ENCODE measurements at places on chromosomes 1 and 21.

DNA sequence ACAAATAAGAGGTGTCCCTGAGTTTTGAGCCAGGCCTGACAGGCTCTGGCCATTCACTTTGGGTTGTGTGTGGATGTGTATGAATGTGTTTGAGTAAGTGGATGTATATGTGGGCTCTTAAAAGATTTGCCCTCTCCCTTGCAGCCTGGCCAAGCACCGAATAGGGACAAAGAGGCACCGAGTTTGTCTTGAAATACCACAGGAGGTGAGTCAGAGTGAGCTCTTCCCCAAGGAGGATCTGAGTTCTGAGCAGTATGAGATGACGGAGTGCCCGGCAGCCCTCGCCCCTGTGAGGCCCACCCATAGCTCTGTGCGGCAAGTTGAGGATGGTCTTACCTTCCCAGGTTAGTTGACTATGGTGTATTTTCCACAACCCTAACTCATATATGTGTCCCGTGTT lies 19.0 kb downstream of the KDM4A start:
- DNase-seq, result no peak

GRCh38 chr1:72885017-72885416 lies 602.7 kb upstream of the NEGR1 start:
- DNase-seq, result no peak

DNA sequence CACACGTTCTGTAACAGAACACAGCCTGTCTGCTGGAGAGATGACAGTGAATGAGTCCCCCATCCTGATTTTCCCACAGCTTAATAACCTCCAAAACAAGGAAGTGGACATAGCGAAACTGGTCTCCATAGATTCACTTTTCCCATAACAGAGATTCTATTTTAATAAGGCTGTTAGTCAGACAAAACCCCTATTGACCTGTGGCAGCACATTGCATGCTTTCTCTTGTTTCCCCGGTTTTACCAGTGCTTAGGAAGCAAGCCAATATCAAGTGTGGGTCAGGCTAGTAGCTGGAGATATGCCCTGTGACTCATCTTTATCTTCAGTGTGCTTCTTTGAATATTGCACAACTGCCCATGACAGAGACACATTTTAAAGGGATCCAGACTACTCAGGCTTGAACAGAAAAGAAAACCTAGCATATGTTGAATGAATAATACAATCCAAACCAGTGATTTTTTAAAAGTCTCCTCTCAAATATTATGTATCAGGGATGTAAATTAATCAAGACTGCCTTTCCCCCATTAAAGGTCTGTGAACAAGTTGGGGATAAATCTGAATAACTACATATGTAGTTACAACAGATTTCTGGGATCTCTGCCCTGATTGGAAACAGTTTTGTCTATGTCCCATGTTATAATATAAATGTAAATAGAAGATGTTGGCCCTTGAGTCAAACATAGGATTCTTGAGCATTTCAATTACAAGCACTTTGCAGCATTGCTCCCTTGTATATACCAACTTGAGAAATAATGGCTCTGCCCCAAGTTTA lies 11.9 kb upstream of the CLDN8 start:
- no peak for DNase-seq

DNA sequence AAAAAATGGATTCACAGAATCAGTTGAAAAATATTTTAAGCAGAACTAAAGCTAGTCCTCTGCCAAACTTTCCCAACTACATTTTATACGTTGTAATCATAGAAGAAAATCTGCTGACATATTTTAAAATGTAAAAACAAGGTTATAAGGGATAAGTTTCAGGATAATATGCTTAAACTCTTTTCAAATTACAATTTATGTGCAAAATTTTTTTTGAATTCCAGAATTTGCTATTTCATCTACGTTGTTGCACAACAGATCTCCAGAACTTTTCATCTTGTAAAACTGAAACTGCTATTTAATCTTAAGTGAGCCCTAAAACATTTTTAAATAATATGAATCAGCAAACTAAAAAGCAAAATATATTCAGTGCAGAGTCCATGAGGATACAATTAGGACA lies 5.9 kb downstream of the EDEM3 start:
- DNase-seq, result no peak

DNA sequence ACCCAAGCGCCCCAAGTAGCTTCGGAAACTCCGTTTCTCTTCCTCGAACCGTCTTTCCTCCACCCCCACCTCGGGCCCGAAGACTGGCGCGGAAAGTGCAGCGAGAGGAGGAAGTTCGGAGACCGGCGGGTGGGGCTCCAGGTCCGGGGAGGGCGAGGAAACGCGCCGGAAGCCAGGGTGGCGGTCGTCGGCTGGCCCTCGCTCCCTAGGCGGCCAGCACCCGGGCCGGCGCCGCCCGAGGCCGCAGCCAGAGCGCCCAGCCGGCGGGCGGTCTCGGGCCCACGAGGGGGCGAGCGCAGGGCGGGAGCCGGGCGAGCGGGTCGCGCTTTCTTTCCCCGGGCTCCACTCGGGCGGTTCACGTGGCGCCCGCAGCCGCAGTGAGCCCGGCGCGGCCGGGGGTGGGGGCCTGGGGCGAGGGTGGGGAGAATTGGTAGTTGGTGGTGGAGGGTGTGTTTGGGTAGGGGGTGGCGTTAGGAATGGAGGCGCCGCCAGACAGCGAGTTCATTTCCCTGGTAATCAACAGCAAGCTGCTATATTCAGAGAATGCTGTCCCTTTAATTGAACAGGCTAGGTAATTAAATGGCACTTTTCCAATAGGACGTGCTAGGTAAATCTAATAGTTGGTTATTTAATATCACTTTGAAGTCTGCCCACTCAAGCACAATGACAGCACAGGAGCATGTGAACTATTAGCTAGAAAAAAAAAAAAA lies 6.7 kb downstream of the LMO4 start:
- peak; percentile 68 for DNase-seq

DNA sequence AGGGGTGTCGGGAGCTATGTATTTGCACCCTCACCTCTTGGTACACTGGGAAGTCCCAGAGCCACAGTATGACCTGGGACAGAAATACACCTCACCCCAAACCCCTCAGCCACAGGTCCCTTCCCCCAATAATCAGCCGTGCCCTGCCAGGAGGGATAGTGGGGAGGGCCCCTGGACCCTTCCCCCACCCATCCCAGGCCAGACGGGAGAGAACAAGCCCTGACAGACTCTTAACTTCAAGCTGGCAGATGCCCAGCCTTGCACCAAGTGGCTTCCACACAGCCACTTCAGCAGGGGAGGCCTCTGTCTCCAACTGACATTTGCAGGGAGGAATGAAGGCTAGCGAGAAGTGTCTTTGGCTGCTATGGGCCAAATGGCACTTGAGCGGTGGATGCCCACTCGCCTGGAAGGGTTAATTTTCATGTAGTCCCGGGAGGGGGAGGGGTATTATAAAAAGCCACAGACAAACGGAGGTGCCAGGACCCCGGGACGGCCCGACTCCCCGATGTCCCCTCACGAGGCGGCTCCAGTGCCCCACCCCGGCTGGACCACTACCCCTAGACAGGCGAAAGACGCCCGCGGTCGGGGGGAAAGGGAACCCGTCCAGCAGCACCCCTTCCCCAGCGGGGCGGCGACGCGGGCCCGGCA lies 495 bp downstream of the SYNC start:
- DNase-seq, result no peak

- DNase-seq, result no peak
Measured at GRCh38 chr1:196317535-196318522, 290.4 kb downstream of the KCNT2 start.

DNA sequence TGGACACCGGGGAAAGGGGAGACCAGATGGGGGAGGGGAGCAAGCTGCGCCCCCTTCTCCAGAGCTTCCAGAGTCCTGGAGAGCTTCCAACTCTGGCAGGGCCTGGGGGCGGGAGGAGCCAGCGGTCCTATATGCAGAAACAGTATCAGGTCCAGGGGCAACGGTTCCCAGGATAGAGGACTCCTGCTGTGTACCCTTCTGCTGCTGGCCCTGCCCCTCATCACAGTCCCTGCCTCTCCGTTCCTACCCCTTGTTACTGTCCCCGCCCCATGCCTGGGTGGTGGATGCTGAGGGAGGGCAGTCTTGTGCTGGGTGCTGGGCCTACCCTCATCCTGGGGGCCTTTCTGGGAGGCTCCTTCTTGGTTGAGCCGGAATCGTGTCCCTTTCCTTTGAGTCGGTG lies 19.2 kb upstream of the PEX10 start:
- no peak for DNase-seq

DNA sequence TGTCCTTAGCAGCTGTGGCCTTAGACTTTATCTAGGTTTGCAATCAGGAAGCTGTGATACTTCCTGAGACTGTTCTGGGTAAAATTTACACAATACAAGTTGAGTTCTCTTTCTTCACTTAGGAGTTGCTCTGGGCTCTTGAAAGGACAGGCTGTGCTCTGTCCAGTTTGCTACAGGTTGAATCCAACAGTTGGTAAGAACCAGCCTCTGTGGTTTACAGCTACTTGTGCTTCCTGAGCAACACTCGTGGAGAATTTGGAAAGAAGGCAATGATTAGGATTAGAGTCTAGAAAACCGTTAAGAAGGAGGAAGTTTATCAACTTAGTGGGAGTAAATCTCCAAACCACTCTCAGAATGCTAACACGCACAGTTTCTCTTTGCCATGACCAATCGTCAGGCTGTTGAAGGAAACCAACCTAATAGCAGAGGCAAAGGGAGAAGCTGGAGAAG lies 26.8 kb downstream of the GFI1 start:
- DNase-seq, result no peak

GRCh38 chr1:151783796-151784195 lies 6.5 kb downstream of the TDRKH start:
- DNase-seq, result no peak

DNA sequence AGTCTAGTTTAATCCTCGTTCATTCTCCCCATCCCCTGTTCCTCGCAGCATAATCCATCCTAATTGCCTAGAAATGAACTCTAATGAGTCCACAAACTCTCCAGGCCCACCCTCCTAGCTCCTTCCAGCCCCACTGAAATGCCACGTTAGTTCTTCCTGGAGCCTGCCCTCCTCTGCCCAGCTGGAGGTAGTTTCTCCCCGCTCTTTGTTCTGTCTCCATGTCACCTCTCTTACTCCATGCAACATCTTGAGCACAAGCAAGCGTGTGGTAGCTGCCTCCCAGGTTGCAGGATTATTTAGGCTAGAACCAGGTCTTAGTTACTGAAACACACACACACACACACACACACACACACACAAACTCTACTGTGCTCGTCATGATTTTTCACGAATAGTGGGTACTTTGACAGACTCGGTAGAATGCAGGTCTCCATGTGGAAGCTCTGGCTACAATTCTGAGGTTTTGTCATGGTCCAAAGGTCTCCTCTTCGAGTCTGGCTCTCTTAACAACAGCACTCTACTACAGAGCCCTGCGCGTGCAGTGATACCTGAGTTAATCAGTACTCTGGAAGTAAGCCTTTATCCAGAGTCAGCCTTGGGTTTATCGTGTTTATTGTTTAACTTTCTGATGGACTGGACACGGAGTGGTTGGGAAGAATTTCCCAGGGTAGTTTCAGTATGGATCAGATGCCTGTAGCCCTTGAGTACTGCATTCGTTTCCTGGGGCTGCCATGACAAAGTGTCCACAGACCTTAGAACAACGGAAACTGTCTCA lies 27.5 kb downstream of the HUNK start:
- no peak for DNase-seq

- no peak for DNase-seq
Measured at GRCh38 chr1:228016181-228016510, 9.3 kb downstream of the WNT3A start.

GRCh38 chr1:167333124-167333523 lies 112.4 kb downstream of the POU2F1 start:
- no peak for DNase-seq

- DNase-seq, result no peak
Measured at GRCh38 chr1:234684856-234685255, 74.9 kb upstream of the IRF2BP2 start.

- no peak for DNase-seq
Measured at GRCh38 chr1:99756598-99756997, 9.8 kb downstream of the FRRS1 start.

DNA sequence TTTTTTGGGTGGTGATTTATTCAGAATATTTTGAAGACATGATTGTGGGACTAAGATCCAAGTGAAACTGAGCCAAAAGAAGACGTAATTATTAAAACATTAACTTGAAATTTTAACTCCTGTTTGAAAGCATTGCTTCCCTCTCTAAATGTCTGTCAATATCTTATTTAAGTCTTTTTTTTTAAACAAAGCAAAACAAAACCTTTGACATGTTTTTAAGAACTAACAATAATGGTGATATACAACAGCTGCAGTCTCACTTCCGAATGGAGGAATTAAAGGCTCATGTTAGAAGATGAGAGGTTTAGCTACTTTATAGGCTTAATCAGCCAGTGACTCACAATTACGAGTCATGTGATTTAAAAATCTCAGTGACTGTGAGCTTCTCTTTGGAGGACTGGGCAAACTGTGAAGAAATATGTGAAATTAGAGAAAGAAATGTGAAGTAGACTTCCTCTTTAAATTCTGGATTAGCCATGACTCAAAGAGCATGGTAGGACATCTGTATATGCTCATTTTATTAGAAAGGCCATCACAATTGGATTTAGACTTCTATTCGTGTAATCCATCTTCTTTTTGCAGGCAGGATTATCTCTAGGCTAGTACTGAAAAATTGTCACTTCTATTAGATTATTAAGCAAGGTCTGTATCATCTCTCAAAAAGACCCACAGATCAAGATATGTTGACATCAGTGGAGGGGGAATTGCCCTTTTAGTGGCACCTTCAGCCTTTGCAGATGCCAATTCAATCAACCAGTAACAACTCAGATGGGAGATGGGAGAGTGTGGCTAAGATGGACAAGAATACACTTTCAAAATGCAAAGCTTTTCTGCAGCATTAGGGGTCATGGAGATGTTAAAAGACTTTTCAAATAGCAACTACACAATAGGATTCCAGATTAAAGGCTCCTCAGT lies 28.7 kb downstream of the KCNA3 start:
- no peak for DNase-seq

GRCh38 chr1:29271724-29272123 lies 35.4 kb downstream of the PTPRU start:
- DNase-seq, result no peak

GRCh38 chr1:32266921-32267591 lies 16.0 kb downstream of the LCK start:
- DNase-seq, result no peak

- DNase-seq, result no peak
Measured at GRCh38 chr1:183870351-183871077, 65.6 kb downstream of the RGL1 start.

GRCh38 chr1:53562291-53562980 lies 103.2 kb downstream of the DMRTB1 start:
- peak; percentile 8 for DNase-seq

DNA sequence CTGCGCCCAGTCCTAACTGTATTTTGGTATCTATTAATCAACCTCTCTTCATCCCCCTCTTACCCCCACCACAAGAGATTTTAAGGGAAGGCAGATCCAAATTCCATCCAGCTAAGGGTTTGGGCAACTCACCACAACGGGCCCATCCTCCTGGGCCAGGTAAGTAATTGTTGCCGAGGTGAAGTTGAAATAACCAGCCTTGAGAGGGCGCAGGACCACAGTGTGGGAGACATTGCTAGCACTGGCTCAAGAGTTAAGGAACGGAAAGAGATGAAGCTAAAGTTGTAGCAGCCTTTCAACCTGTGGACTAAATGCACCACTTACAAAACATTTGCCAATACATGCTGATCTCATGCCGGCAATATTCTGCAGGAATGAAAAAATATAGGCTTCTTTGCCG lies 5.9 kb downstream of the SSR2 start:
- DNase-seq, result no peak

Data from CD4-positive, alpha-beta T cell treated with Interleukin-4 for 1 hour (primary cell).